ENCODE measurements at places on chromosomes 3 and 15. TPM values are rescaled to one million over a fixed set of nuclear protein-coding genes. Genes with fewer than 3 reads are reported as not detected.

The CSPG5 gene
- not detected for total RNA-seq

The MBNL1 gene
- 379 TPM for total RNA-seq

The PP2D1 gene
- total RNA-seq = not detected

The FMN1 gene
- total RNA-seq = 51.0 TPM

The C2CD4B gene
- total RNA-seq = 26.8 TPM

All from stomach (tissue), 19 donors.